A549 treated with ZK216348 at 1 μM for 4 hours (cell line): ENCODE measurements at places on chromosomes 6 and 20. TPM values are rescaled to one million over a fixed set of nuclear protein-coding genes. Genes with fewer than 3 reads are reported as not detected.

TPMT gene
- total RNA-seq: 4.7 to 7.4 TPM (median 5.5 TPM) in 5 replicates

NRSN1 gene
- total RNA-seq: not detected in 5 replicates

WFDC2 gene
- not detected in 5 replicates for total RNA-seq

CD93 gene
- total RNA-seq: not detected in 5 replicates

PKHD1 gene
- not detected in 5 replicates for total RNA-seq

PREX1 gene
- total RNA-seq: 9.2 to 14.1 TPM (median 13.6 TPM) in 5 replicates

SLC17A2 gene
- total RNA-seq: not detected in 5 replicates

SPATA25 gene
- 0.39 to 0.89 TPM (median 0.85 TPM) in 4 of 5 replicates, not detected in the other for total RNA-seq

MUC21 gene
- total RNA-seq: 0.05 TPM in 1 of 5 replicates, not detected in the others

HTR1B gene
- total RNA-seq: 0.12 to 0.22 TPM (median 0.18 TPM) in 5 replicates

WFDC12 gene
- total RNA-seq: not detected in 5 replicates

TAGAP gene
- total RNA-seq: not detected in 5 replicates

GNMT gene
- 0.24 to 0.27 TPM in 2 of 5 replicates, not detected in the others for total RNA-seq
